ENCODE measurements at places on chromosomes 2 and 18.

- DNase-seq: no peak
Measured at GRCh38 chr18:36295214-36295613, 2.3 kb upstream of the FHOD3 start.

DNA sequence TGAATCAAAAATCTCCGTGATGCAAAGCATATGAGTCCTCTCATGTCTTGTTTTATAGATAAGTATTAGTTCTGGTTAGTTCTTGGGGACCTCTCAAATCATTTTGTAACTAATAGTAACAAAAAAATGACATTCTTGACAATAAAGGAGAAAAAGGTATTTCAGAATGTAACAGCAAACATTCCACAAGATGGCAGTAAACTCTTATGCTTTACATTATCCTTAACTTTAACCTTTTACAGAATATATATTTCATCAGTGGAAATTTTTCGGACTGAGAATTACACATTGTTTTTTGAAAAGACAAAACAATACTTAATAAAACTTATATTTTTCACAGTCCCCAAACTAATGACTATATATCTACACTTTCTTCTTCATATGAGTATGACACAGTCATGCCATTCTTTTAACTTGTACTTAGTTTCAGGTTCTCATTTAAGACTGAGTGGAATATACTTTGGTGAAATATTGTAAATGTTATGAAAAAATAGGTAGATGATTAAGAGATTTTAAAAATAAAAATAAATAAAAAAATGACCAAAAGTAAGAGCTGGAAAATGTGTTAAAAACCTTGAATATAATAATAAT, 142.9 kb upstream of the NXPH2 start:
- DNase-seq: no peak

DNA sequence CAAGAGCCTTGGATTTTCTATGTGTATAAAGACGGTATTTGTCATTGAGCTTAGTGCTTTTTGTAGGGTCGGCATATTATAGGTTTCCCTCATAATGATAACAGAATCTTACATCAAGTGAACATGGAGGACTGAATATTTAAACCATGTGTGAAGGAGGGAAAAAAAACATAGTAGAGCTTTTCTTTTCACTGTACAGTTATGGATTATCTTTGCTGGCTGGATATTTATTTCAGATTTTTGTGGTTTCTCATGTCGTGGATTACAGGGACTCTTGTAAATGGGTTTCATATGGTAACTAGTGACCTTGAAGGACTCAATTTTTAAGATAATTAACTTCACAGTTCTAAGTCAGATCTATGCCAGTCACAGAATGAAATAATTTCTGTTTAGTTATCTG, 330.2 kb upstream of the NRP2 start:
- DNase-seq: no peak

- DNase-seq: no peak
Measured at GRCh38 chr2:14928056-14928455, 295.5 kb downstream of the LRATD1 start.

- DNase-seq: no peak
Measured at GRCh38 chr2:30366199-30366691, 80.8 kb upstream of the LCLAT1 start.

GRCh38 chr2:163314712-163315111, 421.1 kb downstream of the FIGN start:
- DNase-seq: no peak

GRCh38 chr18:63152791-63153190, 166.8 kb downstream of the BCL2 start:
- no peak for DNase-seq

GRCh38 chr18:28574175-28574574, 397.2 kb upstream of the CDH2 start:
- DNase-seq: no peak

GRCh38 chr2:204251158-204251997, 293.9 kb upstream of the PARD3B start:
- DNase-seq: no peak

DNA sequence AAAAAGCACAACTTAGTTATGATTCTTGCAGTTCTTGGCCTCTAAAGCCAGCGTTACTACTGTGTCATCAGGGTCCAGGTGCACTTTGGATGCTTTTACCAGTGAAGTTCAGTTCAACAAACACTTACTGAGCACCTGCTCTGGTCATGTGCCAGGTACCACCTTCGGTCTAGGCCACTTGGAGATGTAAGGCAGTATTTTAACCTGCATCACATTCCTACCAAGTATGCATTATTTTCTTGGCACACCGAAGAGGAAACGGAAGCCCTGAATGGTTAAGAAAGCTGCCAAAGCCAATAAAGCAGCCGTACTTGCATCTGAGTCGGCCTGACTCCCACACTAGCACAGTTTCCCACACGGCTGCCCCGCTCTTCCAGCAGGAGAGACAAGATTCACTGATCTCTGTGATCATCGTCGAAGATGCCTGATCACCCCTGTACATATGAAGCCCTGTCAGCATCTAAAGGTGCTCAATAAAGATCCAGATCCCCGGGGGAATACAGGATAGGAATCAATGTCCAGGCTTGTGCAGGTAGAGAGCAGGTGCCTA, 427.1 kb downstream of the EIPR1 start:
- no peak for DNase-seq

DNA sequence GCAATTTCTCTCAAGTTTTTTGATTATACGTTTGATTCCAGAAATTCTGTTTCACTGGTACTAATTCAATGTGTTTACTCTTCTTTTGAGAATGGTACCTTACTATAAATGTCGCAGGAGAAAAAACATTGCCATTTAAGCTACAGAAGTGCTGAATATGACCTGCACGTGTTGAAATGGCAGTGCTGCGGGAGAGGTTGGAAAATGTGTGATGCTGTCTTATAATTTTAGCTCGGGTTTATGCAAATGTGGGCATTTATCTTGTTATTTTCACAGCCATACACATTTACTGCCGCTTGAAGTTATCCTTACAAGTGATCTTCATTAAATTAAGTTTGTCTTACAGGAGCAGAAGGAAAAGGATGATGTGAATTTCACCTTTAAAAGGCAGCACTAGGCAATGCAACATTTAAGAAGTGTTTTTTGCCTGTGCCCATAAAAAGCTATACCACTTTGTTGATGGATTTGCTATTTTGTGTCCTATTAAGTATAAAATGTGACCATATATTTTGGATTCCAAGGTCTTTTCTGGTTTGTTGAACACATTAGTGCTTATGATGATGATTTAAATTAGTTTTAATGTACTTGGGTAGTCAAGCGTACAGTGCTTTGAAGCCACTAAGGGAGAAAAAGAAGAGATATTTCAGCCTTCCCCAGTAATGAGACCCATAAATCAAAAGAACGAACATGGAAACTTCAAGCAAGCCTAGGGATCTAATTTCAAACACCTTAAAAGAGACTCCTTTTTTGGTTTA, 112.1 kb downstream of the LTBP1 start:
- DNase-seq: no peak

DNA sequence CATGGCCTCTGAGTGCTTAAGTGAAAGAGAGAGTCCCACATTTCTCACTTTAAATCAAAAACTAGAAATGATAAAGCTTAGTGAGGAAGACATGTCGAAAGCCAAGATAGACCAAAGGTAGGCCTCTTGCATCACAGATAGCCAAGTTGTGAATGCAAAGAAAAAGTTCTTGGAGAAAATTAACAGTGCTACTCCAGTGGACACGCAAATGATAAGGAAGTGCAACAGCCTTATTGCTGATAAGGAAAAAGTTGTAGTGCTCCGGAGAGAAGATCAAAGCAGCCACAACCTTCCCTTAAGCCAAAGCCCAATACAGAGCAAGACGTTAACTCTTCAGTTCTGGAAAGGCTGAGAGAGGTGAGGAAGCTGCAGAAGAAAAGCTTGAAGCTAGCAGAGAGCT, 32.1 kb downstream of the PSMD1 start:
- DNase-seq: peak; percentile 14

DNA sequence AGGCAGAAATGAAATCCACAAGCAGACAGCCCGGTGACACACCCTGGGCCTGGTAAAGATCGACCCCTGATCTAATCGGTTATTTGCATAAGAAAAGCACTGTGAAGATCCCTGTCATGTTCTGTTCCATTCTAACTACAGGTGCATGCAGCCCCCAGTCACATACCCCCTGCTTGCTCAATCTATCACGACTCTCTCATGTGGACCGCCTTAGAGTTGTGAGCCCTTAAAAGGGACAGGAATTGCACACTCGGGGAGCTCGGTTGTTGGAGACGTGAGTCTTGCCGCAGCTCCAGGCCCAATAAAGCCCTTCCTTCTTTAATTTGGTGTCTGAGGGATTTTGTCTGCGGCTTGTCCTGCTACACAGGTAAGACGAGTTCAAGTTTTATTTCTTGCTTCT, 13.4 kb upstream of the IL1B start:
- DNase-seq: no peak

DNA sequence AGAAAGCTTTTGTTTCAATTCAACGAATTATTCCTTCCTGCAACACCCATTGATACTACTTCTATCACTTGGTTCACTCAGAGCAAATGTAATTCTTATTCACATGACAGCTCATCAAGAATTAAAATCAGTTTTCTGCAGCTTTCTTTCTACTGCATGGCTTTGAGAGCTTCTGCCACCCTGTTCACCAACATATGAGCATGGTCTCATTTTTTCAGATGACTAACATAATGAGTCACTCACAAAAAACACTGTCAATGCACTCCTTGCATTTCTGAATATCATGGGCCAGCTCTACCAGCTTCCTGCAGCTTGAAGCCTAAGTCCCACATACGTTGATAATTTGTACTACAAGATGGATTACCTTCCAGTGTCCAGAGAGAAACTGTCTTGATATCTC, 342.9 kb downstream of the LRATD1 start:
- no peak for DNase-seq

DNA sequence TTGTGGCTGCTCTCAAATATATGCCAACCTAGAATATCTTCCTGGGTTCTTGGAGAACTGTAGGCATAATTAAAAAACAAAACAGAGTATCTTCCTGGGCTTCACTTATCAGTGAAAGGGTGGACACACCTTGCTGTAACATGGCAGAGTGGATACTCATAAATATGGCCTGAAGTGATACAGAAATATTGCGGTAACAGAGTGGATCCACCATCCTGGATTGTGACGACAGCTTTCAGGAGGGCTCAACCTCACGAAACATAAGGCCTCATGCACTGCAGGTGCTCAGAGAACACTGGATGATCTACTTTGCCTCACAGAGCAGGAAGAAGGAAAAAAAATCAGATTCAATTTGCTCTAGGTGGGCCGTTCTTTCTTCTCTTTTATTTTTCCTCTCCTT, 336.0 kb downstream of the NBAS start:
- peak; percentile 38 for DNase-seq

DNA sequence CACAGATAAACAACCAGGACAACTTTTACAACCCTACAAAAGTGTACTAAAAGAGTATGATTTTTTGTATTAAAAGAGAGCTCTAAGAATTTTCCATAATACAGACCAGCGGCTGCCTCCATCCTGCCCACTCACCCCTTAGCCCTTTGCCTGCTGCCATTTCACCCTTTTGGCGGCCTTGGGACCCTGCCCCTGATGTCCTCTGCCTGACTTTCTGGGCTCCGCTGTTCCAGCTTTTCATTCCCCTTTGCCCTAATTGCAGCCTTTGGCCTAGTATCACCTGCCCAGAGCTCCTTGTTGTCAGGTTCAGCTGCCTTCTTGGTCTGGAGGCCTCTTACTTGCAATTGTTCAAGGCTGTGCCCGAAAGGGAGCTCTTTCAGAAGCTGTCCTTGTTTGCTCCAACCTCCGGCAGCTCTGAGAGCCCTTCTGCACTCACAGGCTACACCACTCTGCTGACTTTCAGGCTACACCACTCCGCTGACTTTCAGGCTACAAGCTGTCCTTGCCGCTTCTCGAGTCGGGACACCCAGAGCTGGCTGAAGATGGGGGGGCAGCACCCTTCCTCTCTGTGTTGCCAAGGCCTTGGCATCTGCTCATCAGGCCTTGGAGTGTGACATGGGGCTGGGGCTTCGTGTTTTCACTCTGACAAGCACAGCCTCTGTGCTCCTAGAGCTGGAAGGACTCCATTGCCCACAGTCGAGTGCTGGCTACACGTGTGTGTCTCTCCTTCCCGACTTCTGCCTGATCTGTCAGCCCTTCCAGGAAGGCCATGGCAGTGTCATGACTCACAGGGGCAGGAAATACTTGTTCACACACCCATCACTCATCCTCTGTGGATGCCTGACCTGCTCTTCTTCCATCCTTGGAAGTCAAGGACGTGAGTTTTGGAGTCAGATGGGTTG, 43.1 kb upstream of the HDAC4 start:
- DNase-seq: no peak

DNA sequence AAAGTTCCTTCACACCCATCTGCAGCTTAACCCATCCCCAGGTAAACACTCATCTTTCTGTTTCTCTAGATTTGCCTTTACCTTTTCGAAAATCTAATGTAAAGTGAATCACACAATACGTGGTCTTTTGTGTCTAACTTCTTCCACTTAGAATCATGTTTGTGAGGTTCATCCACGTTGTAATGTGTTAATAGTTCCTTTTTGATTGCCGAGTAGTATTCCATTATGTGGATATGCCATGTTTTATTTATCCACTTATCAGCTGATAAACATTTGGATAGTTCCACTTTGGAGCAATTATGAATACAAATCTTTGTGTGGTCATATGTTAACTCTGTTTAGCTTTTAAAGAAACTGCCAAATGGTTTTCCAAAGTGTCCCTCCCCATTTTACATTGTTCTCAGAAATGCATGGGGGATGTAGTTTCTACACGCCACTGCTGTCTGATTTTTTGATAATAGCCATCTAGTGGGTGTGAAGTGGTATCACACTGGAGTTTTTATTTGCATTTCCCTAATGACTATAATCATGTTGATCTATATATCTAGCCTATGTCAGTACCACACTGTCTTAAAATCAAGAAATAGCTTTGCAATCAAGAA, 22.3 kb downstream of the PECR start:
- peak; percentile 24 for DNase-seq

DNA sequence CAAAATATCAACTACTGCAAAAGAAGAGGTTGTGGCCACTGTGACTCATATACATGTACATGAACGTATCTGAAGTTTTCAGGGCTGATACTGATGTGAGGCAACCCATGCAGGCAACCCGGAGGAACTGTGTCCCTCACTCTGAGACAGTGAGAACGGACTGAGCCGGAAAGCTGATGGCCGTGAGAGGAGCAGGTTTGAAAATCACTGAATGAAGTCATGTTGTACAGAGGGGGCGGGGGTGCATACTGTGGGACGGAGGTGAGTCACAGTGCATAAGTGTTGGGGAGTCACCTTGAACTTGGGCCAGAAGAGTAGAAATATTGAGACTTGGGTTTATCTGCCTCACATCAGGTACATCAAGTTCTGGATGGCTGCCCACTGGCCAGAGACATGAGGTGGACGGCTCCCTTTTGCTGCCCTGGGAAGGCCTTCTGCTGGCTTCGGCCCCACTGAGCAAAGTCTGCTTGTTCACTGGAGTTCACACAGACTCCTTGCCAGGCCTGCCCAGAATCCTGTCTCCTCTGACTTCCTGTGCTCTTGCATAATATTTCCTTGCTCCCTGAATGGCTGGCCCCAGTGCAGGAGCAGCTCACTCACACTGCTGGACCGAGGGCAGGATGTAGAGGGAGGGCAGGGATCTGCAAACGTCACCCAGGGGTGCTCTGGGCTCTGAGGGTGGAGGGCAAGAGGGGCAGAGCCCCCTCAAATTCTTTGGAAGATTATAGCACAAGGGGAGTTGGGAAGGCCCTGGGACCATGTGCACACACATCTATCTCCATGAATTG, 18.1 kb downstream of the EPAS1 start:
- peak; percentile 73 for DNase-seq

Data from erythroblast (primary cell).